ENCODE measurements at places on chromosomes 12 and 14. TPM values are rescaled to one million over a fixed set of nuclear protein-coding genes. Genes with fewer than 3 reads are reported as not detected.

Gene ACOT6
- total RNA-seq = not detected

Gene CFAP73
- not detected for total RNA-seq

DNA sequence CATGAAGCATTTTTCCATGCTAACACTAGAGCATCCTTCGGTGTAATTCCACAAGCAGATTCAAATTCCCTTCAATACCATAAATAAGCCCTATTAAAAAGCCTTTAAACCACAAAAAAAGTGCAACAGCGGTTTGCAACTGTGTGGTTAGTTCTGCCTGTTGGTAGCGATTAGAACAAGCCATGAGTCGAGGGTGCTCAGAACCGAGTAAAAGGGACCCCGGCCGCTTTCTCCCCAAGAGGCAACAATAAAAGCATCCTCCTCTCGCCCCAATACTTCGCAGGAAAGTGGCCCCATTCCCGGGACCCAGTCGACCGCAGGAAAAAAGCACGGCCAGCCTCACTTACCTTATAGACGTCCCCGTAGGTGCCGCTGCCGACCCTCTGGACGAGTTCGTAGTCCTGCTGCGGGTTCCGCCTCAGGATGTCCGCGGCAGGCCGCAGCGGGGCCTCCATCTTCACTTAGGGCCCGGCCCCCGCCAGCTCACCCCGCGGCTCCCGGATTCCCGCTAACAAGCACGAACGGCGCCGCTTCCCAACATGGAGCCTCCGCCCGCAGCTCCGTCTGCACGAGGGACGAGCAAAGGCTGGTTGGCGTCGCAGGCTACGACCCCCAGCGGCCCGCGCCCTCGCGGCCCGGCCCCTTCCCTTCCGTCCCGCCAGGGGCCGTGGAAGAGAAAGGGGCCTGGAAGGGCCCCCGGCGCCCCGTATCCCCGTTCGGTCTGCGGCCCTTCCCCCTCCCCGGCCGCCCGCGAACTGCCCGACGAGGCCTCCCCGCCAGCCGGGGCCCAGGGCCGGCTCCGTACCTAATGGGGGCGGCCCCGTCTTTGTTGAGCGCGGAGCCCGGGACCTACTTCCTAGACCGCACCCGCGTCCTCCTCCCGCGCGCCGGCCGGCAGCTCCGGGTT lies 521 bp downstream of the MAP4K5 start:
- no peaks in the 10 kb centered on the region for H3K36me3 ChIP-seq
- peaks cover 34% of the 10 kb centered on the region for H3K4me1 ChIP-seq
- peak overlapping the region; percentile 88 for H3K27ac ChIP-seq

DNA sequence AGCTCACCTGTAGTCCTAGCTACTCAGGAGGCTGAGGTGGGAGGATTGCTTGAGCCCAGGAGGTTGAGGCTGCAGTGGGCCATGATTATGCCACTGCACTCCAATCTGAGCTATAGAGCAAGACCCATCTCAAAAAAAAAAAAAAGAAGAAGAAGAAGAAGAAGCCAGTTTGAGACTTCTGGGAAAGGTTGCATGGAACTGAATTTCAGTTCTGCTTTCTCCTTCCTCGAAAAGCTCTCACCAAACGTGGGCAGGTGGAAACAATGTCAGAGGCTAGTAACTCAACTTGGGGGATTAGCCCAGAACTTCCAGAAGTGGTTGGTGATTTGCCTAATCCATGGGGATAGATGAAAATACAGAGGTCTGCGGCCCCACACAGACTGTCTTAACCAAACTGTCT lies 18.7 kb downstream of the FLVCR2 start:
- DNase-seq = peak; percentile 26
- H3K4me1 ChIP-seq = no peaks in the 10 kb centered on the region
- H3K4me3 ChIP-seq = no peak overlapping the region

DNA sequence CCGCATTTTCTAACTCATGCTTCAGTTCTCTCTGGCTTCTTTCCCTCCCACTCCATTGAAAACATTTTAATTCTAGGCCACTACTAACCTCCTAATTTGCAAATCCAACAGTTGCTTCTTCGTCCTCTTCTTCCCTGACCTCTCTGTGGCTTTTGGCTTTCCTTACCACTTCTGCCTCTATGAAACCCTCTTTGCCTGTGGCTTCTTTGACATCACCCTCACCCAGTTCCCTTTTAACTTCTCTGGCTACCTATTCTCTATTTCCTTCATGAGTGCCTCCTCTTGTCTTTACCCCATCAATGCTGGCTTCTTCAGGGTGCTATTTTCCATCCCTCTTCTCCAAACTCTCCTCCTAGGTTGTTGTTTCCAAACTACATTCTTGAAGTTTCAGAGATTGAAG lies 4.4 kb upstream of the HCFC2 start:
- H3K4me3 ChIP-seq = no peak overlapping the region
- no peaks in the 10 kb centered on the region for H3K27me3 ChIP-seq
- peaks cover 31% of the 10 kb centered on the region for H3K4me1 ChIP-seq
- no peak overlapping the region for H3K27ac ChIP-seq
- DNase-seq = no peak

- H3K27me3 ChIP-seq = no peaks in the 10 kb centered on the region
- H3K4me3 ChIP-seq = no peak overlapping the region
- no peak overlapping the region for H3K27ac ChIP-seq
- DNase-seq = no peak
- H3K36me3 ChIP-seq = peaks cover 3% of the 10 kb centered on the region
Observed at GRCh38 chr14:22579236-22579635, 9.8 kb downstream of the DAD1 start.

DNA sequence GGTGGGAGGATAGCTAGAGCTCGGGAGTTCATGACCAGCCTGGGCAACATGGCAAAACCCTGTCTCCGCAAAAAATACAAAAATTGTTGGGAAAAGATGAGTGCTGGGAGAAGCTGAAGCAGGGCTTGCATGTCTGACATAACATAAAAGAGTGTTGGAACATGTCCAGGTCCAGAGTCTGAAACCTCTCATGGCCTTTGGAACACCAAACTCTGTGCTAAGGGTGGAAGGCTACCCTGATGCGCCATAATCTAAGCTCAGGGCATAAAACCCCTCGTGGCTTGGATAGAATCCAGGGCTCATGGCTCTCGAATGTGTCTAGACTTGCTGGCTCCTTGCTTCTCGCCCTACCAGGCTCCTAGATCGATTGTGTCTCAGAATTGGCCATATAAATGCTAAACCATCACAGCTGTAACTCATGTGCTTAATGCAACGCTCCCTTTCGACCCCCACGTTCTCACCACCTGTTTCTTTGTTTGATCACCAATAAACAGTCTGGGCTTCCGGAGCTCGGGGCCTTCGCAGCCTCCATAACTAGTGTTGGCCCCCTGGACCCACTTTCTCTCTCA lies 6.7 kb upstream of the CLEC7A start:
- no peaks in the 10 kb centered on the region for H3K27me3 ChIP-seq

DNA sequence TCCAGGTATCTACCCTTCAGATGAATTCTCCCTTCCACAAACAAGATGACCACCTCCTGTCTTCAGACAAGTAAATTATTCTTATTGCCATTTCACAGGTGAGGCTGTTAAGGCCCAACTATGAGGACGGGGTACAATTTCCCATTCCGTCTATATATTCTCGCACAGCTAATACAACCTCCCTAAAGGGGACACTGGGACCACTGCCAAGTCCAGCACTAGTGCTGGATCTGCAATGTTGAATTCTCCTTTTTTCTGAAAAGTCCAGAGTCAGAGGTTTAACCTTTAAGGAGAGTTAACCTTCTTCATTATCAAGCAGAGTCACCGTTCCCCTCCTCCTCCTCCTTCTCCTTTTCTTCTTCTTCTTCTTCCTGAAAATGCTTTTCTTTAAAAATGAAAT lies 130.4 kb upstream of the PARP11 start:
- no peak overlapping the region for H3K4me3 ChIP-seq
- DNase-seq = no peak
- H3K27me3 ChIP-seq = no peaks in the 10 kb centered on the region
- peaks cover 70% of the 10 kb centered on the region for H3K4me1 ChIP-seq
- no peaks in the 10 kb centered on the region for H3K36me3 ChIP-seq

DNA sequence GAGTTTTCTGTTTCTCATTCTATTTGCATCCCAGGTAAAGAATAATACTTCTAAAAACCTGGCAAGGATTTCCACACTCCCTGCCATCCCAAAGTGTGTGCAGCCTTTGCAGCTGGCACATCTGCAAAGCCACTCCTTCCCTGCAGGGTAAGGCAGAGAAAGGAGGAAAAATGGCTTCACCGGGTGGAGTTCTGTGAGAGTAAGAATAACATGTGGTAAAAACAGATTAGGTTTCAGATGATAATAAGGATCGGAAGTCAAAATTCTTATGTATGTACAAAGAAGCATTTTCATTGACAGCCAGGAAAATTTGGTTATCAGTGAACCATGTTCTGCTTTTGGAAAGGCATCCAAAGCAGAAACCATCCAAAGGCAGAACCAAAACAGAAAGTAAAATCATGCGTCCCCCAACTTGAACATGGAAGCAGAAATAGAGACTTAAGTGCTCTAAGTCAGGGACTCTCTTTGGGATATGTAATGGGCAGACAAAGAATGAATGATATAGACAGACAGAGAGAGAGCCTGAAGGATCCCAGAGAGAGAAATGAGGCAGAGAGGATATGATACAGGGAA lies 192.6 kb upstream of the CCDC196 start:
- H3K4me3 ChIP-seq = no peak overlapping the region
- H3K36me3 ChIP-seq = no peaks in the 10 kb centered on the region
- DNase-seq = no peak
- H3K27ac ChIP-seq = no peak overlapping the region
- no peaks in the 10 kb centered on the region for H3K4me1 ChIP-seq

DNA sequence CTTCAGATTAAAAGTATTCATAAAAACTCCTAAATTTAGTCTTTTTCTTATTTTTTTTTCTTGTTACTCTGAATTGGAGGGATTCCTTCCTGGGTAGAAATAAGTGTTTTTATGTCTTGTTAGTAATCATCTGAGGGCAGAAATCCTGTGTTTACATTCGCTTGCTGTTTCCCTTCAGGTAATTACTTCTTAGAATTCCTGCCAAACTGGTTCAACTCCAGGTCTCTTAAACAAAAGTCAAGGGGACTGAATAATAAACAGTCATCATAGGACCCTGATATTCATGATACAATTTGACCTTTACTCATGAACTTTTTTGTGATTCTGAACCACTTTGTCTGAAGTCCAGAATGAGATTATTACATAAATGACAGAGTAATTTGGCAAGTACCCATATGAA lies 843.9 kb downstream of the FLRT2 start:
- no peak overlapping the region for H3K27ac ChIP-seq
- no peak for DNase-seq
- H3K27me3 ChIP-seq = no peaks in the 10 kb centered on the region

Gene TOMM20L
- total RNA-seq = 19.7 TPM

- no peaks in the 10 kb centered on the region for H3K36me3 ChIP-seq
- DNase-seq = peak; percentile 37
- H3K27me3 ChIP-seq = no peaks in the 10 kb centered on the region
- peaks cover 19% of the 10 kb centered on the region for H3K4me1 ChIP-seq
- peak overlapping the region; percentile 93 for H3K27ac ChIP-seq
Observed at GRCh38 chr12:123363740-123364531, 711 bp downstream of the SBNO1 start.

Gene TCL1B
- not detected for total RNA-seq

All from body of pancreas (tissue), 4 donors.